ENCODE measurements at places on chromosomes 5 and 9.

GRCh38 chr9:126678989-126679388 is 65.3 kb downstream of the LMX1B start:
- DNase-seq = no peak

DNA sequence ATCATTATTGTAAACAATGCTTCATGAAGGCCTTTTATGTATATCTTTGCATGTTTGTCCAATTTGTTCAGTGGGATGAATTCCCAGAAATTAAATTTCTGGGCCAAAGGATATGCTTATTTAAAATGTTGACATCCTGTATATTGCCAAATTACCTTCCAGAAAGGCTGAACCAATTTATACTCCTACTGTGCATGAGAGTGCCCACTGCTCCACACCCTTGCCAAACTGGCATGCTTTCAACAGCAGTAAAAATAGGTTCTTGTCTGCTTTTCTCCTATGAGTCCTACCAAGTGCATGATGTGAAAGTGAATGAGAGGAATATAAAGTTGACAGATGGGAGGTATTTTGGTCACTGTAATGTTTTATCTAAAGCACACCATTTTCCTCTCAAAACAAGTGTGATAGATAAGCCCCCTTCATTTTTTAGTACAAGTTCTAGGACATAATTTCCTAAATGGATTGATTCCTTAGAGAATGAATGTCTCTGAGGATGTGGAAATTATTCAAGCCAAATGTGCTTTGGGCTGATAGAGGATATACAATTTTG is 70.5 kb upstream of the ERBIN start:
- DNase-seq = no peak

GRCh38 chr9:116075191-116075590 is 78.4 kb upstream of the PAPPA start:
- DNase-seq = no peak

GRCh38 chr5:34703767-34704713 is 47.9 kb downstream of the RAI14 start:
- DNase-seq = no peak

DNA sequence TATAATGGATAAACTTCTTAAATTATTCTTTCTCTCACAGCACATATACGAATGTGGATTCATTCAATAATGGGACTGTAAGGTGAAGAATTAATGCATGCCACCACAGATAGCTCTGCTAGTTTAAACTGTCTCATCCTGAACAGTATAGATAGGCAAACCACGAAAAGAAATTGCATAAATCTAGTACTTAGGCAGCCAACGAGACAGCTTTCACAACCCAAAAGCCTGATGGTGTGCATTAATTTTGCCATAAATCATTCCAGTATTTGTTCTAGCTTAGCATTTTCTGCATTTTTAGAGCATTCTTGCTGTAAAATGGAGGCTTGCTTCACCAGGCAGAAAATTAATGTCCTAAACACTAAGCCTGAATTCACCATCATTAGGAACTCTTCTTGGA is 834.2 kb upstream of the DMAC1 start:
- no peak for DNase-seq

- peak; percentile 65 for DNase-seq
These were observed 245.4 kb downstream of the RAB3C start for GRCh38 chr5:58828258-58828657.

DNA sequence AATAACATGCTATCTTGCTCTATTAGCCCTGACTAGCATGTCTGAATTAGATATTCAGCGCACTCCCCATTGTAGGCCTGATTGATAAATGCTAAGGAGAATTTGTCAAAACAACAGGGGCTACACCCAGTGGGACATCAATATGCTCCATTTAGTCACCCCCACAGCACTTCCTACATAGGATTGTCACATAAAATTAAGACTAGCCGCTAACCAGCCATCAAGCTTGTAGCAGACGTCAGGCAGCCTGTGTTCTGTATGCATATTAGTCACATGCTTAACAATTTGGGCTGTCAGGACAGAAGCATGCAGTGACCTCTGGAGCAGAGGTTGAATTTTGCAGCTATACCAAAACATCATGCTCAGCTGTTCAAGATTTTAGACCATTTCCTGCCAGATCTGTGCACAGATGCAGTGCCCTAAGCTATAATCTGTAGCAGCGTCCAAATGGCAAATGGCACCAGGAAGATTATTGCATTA is 197.4 kb upstream of the ISL1 start:
- DNase-seq = peak; percentile 89

DNA sequence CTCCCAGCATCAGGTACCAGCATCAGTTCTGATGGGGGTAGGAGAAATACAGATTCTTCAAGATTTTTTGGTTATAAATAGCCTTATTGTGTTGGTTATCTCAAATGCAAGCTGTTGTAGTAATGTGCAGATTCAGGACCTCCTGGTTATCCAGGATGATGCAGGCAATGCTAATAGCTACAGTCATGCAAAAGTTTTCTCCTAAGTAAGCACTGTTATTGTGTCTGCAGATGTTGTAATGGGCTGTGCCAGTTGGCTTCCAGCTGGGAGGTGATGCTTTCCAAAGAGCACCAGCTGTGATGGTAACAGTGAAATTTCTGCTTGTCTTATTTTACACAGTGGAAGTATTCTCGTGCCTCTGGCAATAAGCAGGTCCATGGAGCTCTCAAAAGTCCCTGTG is 719.2 kb upstream of the CTNND2 start:
- DNase-seq = no peak

DNA sequence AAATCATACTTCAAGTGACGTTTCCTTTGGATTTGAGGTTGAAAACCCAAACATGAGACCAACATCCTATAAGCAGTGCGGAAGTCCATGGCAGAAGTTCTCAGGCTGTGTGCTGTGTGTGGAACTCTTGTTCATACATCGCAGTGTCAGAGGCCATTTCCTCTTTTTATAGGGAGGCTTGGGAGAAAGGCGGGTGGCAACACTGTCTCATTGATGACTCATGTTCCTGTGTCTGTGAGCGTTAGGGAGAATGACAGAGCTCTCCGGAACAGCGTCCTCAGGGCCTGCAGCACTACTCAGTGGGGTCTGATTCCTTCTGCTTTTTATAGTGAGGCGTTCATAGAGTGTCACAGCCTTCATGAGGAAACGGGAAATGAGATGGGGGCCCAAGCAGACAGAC is 98.8 kb upstream of the BASP1 start:
- DNase-seq = no peak

DNA sequence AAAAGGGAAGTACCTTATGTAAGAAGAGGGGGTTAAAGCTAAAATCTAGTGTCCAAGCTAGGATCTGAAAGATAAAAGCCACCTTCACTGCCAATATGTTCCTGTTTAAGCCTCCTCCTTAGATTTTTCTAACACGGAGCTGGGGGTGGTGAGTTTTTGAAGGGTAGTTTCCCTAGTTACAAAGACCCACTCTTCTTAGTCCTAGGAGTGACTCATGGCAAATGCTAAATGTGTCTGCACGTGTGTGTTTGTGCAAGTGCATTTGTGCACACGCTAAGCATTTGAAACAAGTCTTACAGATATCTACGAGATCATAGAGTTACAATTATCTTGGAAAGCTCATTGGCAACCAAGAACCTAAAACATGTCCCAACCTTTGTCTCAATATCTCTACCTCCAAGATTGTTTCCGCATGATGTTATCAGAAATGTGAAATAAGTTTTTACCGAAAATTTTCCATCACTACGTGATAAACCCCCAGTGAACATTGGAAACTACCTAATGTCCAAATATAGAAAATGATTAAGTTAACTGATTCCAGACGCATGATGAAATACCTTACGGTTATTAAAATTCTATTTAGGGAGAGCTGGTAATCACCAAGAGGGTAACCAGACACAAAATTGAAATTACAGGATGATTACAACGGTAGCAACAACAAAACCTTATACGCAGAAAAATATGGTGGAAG is 78.0 kb upstream of the HRH2 start:
- DNase-seq = no peak

DNA sequence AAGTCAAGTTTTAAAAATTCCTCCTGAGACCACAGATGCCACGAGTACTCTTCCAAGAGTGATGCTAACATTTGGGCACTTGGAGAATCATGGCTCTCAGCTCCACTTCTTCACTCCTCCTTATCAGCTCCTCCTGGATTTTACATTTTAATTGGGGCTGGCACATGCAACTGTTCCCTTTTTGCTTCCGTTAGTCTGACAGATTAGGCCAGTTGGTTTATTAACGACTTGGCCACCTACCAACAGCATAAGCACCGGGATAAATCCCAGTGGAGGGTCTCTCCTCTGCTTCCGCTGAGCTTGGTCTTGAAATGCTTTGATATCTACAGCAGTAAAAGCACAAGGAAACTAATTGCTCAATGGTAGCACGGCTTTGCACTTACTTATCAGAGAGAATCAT is 134.6 kb upstream of the RASEF start:
- DNase-seq = peak; percentile 79

DNA sequence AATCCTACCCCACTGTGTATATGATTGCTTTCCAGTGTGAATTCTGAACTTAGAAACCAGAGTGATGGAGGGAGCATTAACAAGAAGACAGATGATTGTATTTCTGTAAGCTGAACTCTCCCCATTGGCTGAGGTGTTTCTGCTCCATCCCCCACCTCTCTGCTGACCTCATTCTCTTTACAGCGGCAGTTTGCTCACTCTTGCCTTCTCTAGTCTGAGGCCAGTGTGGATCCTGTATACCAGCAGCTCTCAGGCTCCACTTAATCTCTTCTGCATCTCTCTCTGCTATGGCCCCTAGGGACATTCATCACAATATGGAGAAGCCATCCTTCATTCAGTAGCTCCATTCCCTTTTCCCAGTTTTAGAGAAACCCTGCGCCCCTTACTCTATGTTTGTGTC is 358.8 kb downstream of the MAN2A1 start:
- DNase-seq = peak; percentile 56

- no peak for DNase-seq
These were observed 68.9 kb upstream of the TAF1L start for GRCh38 chr9:32704343-32704742.

DNA sequence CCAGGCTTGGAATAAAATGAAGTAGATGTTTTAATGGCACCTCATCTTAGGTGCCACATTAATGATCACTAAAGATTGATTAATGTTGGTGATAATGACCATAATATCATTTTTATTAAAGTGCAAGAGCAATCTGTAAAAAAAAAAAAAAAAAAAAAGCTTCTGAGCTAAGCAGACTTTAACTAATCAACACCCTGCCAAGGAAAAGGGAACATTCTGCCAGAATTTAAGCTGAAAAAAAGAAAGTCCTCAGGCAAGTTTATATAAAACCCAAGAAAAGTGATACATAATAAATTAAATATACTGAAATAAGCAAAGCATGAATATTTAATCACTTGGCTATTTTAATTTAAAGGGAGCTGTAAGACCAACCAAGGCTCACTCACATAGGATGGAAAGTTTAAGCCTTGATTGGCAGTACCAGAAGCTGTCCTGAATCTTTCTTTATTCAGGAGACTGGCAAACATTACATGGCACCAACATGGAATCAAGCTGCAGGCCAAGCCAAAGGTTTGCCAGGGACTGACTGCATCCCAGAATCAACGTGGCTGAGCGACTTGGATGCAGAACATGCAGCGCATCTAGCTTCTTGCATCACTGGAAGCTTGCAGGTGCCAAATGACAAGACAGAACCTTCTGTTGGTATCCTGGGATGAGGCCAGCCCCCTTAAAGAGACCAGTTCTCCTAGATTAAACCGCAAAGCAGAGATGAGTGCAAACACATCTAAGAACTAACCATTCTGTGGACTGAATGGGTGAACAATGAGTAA is 413.6 kb downstream of the ENC1 start:
- DNase-seq = no peak
